Posterior cingulate gyrus (tissue), 11 donors: ENCODE measurements at places on chromosomes 4 and X.

GRCh38 chr4:162891788-162892707 lies 274.6 kb downstream of the NAF1 start:
- no peak for DNase-seq

DNA sequence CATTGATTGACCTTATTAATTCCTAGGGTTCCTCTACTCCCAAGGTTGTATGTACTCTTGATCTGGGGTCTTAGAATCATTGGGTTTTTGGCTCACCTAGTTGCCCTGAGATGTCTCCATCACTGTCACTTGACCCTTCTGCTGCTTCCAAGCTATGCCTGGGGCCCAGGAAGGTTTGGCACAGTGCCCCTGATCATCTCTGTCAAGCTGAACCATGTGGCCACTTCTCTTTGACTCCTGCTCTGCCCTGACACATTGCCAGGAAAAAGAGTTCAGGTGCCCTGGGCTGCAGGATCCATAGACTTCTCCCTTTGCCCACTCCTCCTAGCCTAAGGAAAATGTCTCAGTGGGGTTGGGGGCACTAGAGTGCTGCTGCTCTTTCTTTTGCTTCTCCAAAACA lies 3.9 kb upstream of the CHST7 start:
- no peak for DNase-seq

GRCh38 chr4:37797923-37798322 lies 28.6 kb upstream of the PGM2 start:
- DNase-seq = no peak

- no peak for DNase-seq
Measured at GRCh38 chr4:40395166-40395900, 60.2 kb downstream of the CHRNA9 start.

DNA sequence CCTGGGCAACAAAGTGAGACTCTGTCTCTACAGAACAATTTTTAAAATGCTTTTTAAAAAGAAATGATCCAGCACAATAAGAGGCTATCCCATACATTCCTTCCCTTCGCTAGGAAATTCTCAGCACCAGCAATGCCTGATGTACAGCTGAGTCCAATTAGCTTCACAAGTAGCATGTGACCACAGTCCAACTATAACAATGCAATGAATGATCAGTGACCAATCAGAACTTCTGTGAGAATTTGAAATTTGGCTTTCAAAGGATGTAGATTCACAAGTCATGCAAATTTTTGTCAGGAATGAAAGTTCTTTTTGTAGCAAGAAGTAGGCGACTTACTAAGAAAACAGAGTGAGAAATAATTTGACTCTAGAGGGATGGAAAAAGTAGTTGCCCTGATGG lies 278.5 kb upstream of the UGT8 start:
- DNase-seq = no peak

GRCh38 chrX:78330540-78330939 lies 3.1 kb upstream of the CYSLTR1 start:
- DNase-seq = no peak

DNA sequence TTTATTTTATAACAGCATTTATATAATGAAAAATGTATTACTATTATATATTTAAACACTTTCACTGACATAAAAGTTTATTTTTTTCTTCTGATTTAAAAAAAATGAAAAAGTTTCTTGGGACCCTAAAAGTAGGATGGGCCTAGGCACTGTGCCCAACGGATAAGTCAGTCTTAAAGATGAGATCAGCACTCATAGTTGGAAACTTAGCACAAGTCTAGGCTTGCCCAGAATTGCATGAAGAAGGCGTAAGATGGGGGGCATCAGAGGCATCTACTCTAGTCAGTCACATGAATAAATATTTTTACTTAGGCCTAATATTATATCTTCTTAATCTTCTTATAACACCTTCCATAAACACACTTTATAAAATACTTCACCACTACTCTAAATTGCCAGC lies 306.7 kb upstream of the GRID2 start:
- no peak for DNase-seq

DNA sequence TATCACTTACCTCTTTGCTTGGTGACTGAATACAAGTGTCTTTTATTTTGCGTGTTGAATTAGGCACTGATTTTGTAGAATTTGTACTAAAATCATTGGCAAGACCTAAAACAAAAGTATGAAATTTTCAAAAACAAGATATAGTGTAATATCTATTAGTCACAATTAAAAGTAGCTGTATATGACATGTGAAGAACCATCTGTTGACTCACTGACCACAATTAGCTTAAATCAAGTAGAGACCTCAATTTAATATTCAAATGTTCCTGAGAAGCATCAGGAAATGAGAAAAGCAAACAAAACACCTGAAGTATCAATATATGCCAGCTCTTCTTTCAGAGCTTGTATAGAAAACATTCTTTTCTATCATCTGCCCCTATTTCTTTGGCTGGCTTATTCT lies 5.5 kb downstream of the CENPC start:
- DNase-seq = no peak

GRCh38 chr4:11687727-11688126 lies 259.0 kb upstream of the HS3ST1 start:
- no peak for DNase-seq

- no peak for DNase-seq
Measured at GRCh38 chr4:148065075-148065474, 333.2 kb downstream of the ARHGAP10 start.

- peak; percentile 95 for DNase-seq
Measured at GRCh38 chrX:119606280-119607017, at the start of gene NKRF. TSS of gene NKRF (minus strand) at chrX:119606424.

GRCh38 chr4:70531981-70532380 lies 13.6 kb downstream of the AMTN start:
- DNase-seq = no peak

GRCh38 chr4:151801547-151802516 lies 41.0 kb upstream of the GATB start:
- DNase-seq = no peak

- DNase-seq = no peak
Measured at GRCh38 chr4:124939908-124940307, 227.4 kb upstream of the ANKRD50 start.

DNA sequence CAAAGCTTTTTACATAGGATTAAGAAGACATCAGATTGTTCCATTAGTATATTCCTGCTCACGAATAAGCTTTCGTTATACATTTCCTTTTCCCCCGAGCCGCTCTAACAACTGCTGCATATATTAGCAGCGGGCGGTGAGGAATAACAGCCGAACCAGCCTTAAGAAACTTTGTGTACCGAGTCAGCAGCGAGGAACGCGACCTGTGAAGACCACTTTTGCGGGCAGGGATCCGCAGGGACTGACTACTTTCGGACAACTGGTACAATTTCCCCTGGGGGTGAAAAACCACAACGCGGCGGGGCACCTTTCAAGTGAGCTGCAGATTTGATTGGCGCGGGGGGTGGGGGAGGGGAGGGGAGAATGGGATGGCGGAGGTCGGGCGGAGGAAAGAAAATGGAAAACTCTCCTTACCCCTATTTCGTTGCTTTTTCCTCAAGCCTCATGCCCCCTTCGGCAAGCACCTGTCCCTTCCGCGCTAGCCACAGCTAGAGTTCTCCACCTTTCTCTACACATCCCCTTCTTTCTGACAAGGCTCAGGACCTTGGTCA lies 5.9 kb upstream of the PITX2 start:
- DNase-seq = no peak

DNA sequence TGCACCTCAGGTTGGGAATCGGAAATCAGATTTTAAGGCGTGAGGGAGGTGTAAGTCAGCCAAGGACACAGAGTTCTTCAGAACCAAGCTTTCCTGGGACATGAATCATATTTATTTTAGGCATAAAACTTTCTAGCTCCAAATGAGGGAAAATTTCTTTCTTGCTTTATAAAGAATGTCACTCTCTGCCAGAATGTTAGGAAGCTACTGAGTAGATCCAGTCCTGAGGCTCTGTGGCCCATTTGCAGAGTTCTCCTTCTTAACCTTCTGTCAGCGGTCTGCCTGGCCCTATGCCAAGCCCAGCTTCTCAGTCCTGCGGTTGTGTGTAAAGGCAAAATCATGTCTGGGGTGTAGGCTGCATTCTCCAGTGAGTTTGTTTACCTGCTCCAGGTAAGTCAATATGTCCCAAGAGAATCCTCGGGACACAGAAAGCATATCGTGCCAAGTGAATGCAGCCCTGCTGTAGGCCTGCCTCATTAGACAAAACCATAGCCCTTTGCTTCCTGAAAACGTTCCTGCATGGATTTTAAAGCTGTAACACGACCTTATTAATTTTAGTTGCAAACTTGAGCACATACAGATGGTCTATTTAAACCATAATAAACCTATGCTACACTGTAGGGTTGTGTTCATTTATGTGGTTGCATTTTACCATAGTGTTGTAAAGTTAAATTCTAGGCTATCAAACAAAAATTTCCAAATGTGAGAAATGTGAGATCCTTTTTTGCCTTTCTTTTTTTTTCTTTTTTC lies 29.2 kb upstream of the CCNI start:
- DNase-seq = peak; percentile 88

DNA sequence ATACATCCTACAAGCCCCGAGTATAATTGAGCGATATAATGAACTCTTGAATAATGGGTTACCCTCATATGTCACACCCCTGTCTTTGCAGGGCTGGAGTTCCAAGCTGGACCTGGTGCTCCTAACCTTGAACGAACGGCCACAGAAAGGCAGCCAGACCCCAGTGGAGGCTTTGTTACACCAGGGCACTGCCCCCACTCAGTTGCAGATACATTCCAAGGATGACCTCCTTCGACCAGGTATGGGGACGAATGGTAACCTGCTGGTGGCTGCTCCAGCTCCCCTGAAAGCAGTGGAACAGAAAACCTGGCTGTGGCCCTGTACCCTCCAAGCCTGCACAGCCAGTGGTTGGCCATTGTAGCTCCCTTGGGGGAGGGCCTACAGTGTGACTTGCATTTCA lies 56.6 kb upstream of the CCDC149 start:
- no peak for DNase-seq

DNA sequence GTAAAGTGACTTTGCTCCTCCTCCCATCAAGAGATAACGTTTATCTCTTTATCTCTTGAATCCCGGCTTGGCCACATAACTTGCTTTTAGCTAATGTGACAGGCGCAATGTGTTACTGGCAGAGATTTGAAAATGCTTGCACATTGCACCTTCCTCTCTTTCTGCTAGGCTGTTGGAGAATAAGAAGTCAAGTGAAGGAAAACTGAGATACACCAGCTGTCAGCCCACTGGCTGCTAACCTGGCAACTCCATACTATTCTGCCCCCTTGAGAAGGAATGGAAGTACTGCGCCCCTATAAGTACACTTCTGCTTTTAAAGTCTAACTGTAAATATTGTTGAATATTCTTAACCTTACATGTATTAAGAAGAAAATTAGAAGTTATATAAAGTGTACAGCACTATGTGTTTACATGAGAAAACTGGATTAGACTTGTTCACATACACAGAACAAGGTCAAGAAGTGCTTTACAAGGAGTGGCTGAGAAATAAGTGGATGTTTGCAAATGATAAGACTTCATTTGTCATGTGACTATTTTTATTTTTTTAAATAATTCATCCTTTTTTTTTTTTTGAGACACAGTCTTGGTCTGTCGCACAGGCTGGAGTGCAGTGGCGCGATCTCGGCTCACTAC lies 424.5 kb upstream of the CTSO start:
- DNase-seq = no peak

GRCh38 chr4:8761824-8762205 lies 109.8 kb downstream of the HMX1 start:
- DNase-seq = no peak
